ENCODE measurements at places on chromosomes 2 and 18.
A peak's percentile ranks its signal among the peaks of the same experiment; 100 is the strongest.

DNA sequence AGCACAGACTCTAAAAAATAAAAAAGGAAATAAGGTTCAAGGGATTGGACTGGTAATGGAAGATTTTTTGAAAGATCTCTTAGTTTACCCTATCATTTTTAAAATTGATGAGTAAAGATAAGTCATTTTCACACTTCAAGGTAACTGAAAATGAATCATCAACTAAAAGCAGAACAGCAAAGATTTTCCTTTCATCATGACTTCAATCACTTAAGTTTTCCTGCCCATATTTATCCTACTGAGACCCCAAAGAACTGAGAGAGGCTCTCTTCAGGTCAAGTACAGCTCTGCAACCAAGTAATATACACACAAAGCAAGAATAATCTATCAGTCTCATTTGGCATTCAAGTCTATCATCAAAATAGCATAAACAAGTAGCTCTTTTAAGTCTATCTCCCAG lies 540.7 kb downstream of the METTL4 start:
- DNase-seq = no peak

DNA sequence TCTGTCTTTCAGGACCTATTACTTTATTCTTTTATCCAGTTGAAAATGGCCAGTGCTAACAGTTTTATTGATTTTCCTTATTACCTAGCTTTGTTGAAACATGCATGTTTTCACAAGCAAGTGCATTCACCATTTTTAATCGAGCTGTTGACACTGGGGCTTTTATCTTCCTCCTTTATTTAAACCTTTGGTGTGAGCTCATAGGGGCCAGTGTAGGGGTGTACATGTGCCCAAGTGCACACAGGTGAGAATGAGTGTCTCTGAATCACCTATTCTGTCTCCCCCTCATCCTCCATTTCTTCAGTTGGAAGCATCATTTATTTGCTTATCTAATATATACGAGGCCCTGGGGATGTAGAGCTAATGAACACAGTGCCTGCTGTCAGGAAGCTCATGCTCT lies 199.1 kb downstream of the PRKCE start:
- no peak for DNase-seq

DNA sequence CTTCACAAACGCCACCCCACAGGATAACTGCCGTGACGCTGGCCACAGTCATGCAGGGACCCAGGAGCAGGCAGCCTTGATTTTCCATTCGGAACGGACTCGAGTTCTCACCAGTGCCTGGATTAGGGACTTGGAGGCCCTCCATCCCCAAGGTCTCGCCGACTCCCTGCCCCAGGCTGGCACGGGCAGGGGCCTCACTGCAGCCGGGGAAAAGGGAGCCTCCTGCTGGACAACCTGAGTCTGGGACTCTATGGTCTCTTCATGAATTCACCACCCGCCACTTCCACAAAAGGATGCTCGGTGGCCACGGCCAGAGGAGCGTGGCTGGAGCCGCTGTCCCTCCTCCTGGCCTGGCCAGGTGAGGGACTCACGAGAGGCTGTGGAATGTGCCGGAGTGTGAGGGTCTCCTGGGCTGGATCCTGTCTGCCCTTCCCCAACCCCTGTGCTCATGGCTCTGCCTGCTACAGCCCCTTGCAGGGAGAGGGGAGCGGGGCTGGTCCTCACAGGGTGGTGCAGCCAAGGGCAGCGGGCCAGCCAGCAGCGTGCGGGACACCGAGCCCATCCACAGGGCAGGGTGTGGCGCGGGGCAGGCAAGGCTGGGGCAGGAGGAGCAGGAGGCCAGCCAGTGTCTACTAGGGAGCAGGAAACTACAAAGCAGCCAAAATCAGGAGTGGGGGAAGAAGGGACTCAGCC lies 42.3 kb downstream of the AQP12A start:
- DNase-seq = no peak

- no peak for DNase-seq
Observed at GRCh38 chr2:239685556-239685955, 284.7 kb upstream of the HDAC4 start.

GRCh38 chr18:45275367-45276113 lies 339.7 kb upstream of the SLC14A2 start:
- DNase-seq = no peak

DNA sequence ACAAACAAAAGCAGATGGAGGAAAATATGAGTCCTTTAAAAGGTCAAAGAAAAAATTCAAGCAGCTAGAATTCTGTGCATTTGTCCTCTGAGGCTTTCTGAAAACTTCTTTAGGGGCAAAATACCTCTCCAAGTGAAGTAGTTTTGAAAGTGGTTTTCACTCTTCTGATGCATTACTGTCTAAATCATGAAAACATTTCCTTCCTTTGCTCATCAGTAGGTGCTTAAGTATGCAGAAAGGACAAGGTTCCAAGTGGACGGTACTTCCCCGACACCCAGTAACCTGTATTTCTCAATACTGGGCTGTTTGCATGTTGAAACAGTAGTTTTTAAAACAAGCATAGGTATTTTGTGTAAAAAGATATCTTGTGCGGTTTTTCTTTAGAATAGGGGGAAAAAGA lies 189.1 kb upstream of the ERBB4 start:
- DNase-seq = no peak

GRCh38 chr2:231369580-231370428 lies 25.7 kb upstream of the B3GNT7 start:
- DNase-seq = no peak

GRCh38 chr2:133200684-133201421 lies 367.4 kb downstream of the NCKAP5 start:
- no peak for DNase-seq

DNA sequence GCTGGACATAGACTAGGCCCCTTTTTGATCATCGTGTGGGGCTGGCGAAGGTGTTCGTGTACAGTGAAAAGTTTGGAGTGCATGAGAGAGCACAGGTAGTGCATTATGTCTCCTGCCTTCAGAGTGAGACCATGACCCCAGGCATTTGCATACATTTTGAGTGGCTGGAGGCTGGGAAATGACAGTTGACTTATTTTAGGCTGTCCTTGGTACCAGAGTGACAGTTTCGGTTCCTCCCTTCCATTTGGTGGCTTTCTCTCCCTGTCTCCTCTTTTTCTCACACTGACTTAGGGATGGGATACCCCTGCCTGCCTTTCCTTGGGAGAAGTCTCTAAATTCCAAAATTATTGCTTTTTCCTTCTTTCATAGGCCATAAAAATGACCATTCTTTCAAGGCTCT lies 20.1 kb downstream of the SERPINB12 start:
- DNase-seq = no peak

DNA sequence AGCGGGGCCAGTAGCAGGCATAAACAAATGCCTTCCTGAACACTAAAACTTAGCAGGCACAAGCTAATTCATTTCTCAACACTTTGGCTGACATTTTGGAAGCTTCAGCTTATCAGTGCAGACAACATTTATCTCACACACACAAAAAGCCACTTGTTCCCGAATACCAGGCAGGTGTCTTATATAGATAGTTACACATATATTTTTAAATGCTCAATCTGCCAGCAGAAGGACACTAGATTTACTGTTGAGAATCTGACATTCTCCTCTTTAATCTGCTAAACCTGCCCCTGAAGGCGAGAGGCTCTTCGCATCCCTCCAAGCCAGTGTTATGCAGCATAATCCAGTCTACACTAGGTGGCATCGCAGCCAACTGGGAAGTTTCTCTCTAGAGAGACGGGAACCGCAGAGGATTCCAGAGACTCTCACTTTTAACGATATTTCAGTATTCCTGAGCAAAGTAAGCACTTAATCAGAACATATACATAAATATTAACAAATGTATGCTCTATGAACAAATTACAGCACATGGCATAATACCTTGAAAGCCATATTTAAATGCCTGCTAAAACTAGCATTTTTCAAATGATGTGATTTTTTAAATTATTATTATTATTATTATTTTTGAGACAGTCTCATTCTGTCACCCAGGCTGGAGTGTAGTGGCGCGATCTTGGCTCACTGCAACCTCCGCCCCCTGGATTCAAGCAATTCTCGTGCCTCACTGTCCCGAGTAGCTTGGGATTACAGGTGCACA lies 90.2 kb upstream of the SCG2 start:
- DNase-seq = peak; percentile 14

- DNase-seq = no peak
Observed at GRCh38 chr2:147463881-147464520, 380.8 kb upstream of the ACVR2A start.

DNA sequence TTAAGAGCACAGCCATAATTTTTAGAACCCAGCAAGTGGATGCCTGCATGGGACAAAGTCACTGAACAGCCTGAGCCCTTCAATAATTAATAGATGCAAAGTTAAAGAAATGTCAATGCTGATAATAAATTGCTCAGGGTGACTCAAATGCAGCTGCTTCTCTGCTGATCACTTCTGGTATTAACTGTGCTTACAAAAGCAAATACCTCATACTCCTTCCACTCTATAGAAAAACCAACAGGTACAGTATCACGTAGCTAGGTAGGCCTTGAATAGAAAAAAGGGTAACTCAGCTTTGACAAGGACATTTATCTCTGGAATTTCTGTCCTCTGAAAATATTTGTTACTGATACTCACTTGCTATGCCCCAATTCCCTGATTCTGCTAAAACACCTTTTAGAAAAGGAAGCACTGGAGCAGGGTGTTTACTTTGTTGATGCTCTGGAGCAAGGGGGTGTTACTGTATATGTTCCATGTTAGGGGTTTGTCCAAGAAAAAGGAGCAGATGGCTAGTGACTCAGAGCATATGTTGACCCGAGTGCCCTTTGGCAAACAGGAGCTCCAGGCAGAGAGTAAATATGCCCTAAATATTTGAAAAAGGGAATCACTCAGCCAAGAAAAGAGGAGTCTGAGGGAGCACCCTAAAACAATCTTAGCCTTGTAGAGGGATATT lies 59.1 kb upstream of the RTN4 start:
- no peak for DNase-seq

DNA sequence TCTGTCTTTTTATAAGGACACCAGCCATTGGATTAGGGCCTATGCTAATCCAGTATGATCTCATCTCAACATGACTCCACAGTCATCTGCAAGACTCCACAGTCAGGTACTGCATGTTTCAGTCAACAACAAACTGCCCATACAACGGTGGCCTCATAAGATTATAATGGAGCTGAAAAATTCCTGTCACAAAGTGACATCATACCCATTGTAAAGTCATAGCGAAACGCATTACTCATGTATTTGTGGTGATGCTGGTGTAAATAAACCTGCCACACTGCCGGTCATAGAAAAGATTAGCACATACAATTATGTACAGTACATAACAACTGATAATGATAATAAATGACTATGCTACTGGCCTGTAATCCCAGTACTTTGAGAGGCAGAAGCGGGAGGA lies 102.2 kb downstream of the TEX51 start:
- DNase-seq = no peak

DNA sequence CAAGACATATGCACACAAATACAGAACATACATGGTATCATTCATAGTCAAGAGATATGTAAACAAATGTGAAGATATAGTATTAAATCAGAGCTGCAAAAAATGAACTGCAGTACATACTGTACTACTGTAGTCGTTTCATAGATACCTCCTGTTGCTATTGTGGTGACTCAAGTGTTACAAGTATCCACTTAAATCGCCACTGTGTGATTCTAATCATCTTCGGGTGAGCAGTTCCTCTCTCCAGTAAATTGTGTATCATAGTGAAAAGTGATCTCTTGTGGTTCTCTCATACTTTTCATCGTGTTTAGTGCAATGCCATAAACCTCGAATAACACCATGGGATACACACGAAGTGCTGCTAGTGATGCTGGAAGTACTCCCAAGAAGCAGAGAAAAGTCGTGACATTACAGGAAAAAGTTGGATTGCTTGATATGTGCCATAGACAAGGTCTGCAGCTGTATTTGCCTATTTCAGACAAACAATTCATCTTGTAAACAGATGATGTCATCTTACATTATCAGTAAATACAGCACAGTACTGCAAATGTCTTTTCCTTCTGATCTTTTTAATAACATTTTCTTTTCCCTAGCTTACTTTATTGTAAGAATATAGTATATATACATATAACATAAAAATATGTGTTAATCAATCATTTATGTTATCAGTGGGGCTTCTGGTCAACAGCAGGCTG lies 222.2 kb downstream of the BCL11A start:
- no peak for DNase-seq

GRCh38 chr18:73235491-73235890 lies 367.7 kb upstream of the NETO1 start:
- no peak for DNase-seq

- no peak for DNase-seq
Observed at GRCh38 chr2:217924346-217924901, 78.4 kb downstream of the TNS1 start.

DNA sequence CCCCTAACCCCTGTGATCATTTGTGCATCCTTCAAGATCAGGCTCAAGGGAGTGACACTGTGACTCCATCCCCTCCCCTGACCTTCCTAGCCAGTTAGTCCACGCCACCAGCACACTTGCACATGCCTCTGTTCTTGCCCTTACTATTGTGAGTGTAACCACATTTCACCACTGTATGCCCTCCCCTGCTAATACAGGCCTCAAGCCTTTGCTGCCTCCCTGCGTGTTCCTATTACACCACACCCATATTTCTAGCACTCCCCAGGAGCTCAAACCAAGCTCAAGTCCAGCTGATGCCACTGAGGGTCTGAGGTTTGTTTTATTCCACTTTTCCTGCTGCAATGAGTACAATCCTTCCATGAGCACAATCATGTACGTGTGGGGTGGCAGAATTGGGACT lies 288.9 kb upstream of the FBXO11 start:
- no peak for DNase-seq

GRCh38 chr2:168781191-168781817 lies 21.1 kb upstream of the NOSTRIN start:
- DNase-seq = no peak

DNA sequence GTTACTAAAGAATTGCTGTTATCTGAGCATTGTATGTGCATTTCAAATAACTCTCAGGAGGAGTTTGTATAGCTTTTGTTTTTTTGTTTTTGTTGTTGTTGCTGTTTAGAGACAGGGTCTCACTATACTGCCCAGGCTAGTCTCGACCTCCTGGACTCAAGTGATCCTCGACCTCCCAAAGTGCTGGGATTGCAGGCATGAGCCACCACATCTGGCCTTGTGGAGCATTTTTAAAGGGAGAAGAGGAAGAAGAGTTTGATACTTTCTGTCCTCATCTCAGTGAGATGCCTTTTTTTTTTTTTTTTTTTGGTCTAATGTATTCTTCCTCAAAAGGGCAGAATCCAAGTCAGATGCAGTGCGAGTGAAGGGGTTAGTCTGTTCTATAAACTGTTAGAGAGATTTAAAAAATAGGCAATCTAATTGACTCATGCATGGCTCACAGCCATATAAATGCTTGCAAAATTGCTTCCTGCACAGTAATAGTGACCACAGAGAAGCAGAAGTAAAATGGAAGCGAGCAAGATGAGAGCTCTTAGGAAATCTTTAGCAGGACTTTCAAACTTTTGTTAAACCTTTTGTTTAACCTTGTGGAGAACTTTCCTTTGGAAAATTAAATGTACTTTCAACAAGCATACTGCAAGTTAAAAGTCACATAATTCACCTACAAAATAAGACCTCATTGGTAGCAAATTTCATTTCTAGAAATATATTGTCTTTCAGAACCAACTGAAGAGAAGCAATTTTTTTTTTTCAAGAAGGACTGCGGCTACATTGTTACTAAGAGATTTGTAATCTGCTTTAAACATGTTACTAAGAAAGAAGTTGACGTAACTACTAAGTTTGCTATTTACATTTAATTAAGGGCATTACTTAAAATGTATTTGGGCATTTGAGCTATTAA lies 52.3 kb upstream of the ROCK1 start:
- DNase-seq = no peak

GRCh38 chr2:42881732-42882131 lies 89.3 kb upstream of the HAAO start:
- DNase-seq = no peak

GRCh38 chr2:120564213-120565094 lies 171.2 kb upstream of the GLI2 start:
- no peak for DNase-seq

GRCh38 chr18:30748541-30748940 lies 294.0 kb downstream of the DSC3 start:
- DNase-seq = no peak
